SK-N-MC (cell line): ENCODE measurements at places on chromosomes 6 and 20.
A peak's percentile ranks its signal among the peaks of the same experiment; 100 is the strongest.

- DNase-seq: no peak
Observed at GRCh38 chr20:32999603-33000250, 4.5 kb downstream of the SUN5 start.

GRCh38 chr6:45535933-45536332 is 158.2 kb upstream of the SUPT3H start:
- DNase-seq: no peak

DNA sequence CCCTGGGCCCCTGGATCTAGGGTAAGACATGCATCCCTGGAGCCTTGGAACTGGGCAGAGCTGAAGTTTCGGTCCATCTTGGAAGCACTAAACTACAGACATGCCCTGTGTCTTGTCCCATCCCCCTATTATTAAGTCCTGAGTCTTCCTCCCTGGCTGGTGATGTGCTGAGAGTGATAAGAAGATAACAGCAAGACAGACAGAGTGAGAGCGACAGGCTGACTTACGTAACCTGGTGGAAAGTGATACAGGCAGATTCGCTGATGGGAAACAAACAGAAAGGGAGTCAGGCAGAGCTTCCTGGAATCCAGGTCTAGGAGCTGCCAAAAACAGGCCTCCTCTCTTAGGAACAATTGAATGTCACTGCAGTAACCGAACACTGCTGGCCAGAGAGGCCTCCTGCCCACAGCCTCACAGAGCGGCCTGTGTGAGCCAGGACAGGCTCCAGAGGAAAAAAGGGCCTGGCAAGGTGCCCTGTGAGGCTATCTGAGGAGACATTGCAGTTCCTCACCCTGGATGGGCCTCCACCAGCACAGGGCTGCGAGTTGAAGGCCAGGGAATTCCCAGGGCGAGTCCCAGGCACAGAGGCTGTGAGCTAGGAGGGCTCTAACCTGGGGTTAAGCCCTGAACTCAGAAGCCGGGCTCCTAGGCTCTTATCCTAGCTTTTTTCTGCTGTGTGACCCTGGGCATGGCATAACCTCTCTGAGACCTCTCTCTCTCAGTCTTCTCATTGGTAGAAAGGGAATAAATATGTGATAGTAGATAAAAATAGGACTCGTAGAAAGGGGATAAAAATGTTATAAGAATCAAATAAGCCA is 34.2 kb upstream of the B4GALT5 start:
- no peak for DNase-seq

DNA sequence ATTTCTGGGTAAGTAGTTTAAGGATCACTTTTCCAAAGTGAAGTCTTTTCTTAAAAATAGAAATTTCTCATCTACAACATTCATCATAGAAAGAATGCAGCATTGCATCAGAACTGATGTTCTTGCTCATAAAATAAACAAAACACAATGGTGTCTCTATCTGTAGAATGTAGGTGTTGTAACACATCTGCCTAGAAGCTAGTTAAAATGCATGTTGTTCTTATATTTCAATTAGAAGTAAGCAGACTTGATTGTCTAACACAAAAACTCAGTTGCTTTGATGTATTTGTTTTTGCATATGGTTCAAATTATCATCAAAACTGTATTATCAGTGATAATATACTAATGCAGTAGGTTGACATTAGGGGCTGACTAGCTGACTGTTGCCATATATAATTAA is 654.7 kb upstream of the FLRT3 start:
- DNase-seq: no peak

- no peak for DNase-seq
Observed at GRCh38 chr6:133889557-133890403, 867 bp downstream of the TCF21 start.

- no peak for DNase-seq
Observed at GRCh38 chr20:44070139-44070900, 116.7 kb downstream of the JPH2 start.

- DNase-seq: no peak
Observed at GRCh38 chr6:74899416-74899815, 306.4 kb downstream of the COL12A1 start.

GRCh38 chr20:53550280-53551187 is 43.1 kb downstream of the ZNF217 start:
- no peak for DNase-seq

DNA sequence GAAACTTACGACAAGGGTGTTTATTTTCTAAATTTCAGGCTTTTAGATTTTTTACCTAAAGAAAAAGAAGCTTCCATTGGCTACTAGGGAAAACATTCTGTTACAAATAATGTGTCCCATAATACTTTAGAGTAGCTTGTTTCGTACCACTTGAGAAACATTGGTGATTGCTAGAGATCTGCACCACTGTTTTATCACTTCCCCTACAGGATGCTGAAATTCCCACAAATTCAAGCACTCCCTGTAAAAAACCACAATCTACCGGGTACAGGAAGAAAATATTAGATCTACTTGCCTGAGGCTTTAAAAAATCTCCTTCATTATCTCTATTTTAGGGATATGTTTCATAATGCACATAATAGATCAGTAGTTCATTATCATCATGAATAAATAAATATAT is 29.9 kb downstream of the SEL1L2 start:
- peak; percentile 79 for DNase-seq

GRCh38 chr6:146133866-146134265 is 105.0 kb downstream of the GRM1 start:
- no peak for DNase-seq

DNA sequence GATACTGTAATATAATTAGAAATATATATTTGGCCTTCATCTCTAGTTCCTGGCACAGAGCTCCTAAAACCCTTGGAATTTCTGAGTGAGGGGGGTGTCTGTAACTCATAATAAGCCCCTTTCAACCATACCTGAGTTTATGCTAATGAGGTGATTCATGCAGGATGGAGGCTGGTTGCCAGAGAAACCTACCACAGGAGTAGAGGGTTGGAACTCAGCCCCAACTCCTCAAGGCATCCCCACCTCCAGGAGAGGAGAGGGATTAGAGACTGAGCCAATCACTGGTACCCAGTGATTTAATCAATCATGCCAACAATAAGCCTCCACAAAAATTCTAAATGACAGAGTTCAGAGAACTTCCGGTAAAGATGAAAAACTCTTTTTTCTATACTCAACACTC is 17.5 kb downstream of the UQCC1 start:
- DNase-seq: no peak

DNA sequence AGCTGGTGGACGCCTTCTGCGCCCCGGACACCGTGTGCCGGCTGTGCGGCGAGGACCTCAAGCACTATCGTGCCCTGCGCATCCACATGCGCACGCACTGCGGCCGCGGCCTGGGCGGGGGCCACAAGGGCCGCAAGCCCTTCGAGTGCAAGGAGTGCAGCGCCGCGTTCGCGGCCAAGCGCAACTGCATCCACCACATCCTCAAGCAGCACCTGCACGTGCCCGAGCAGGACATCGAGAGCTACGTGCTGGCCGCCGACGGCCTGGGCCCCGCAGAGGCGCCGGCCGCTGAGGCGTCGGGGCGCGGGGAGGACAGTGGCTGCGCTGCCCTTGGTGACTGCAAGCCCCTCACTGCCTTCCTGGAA is 82.7 kb downstream of the SSR1 start:
- no peak for DNase-seq

DNA sequence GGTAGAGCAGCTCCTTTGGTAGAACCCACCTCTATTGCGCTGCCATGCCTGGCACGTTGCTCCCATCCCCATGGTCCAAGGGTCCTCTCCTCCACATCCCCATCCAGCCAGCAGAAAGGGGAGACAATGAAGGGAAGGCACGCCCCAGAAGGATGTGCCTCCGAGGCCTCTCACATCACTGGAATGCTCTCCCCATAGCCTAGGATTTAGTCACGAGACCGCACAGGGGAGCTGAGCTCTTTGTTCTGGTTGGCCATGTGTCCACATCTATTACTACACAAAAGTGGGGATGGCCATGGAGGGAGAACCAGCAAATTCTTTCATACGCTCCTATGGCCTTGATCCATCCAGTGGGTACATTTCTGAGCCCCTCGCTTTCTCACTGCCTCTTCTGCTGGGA is 60.5 kb upstream of the SALL4 start:
- DNase-seq: no peak

DNA sequence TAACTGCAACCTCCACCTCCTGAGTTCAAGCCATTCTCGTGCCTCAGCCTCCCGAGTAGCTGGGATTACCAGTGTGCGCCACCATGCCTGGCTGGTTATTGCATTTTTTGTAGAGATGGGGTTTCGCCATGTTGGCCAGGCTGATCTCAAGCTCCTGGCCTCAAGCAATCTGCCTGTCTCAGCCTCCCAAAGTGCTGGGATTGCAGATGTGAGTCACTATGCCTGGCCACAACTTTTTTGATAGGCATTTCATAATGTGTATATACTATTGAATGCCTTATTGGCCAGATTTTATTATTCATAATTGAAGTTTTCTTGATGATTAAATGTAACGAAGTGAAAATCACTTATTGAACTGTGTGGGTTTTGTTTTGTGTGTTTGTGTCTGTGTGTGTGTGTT is 27.9 kb downstream of the FIG4 start:
- DNase-seq: no peak

DNA sequence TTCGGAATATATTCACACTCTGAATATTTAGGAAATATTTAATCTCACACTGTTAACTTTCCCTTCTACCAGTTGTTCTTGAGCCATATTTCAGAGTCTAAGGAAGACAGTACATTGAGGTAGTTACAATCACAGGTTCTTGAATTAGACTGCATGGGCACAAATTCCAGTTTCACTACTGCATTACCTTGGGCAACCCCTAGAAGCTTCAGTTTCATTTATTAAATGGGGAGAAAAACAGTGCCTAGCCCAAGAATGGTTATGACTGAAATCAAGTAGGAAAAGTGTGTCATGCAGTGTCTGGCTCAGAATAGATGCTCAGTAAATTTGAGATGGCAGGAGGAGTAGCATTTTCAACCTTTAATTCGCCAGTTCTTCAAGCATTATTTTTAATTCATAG is 124.5 kb upstream of the SAMD5 start:
- DNase-seq: no peak

DNA sequence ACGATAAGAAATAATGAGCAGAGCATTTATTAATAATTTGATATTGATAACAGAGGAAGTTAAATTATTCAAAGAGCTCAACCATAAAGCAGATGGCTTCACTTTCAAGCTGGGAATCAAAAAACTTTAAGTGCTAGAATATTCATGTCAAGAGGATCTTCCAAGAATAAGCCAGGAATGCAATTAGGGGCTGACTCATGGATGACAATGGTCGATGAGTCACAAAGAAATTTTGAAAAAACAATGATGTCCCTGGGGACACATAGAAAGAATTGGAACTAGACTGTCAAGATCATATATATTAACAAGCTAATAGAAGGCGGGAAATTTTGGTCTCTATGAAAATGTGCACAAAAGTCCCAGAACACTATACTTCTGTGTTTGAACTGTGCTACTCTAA is 304.1 kb downstream of the LAMA2 start:
- no peak for DNase-seq

DNA sequence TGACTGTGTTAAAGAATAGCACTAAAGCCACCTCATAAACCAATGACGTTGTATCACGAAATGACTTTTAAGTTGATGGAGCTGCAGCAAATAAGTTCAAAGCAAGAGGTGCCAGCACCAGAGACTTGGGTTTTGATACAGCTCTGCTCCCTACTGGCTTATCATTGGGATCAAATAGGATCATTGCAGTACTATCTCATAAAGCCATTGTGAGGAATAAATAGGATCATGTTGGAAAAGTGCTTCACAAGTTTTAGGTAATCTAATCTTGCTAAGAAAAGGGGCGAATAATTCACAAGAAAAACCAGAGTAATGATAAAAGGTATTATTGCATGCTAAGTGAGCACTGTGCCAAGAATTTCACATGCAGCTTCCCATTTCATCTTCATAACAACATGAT is 10.4 kb upstream of the CEP85L start:
- DNase-seq: no peak

DNA sequence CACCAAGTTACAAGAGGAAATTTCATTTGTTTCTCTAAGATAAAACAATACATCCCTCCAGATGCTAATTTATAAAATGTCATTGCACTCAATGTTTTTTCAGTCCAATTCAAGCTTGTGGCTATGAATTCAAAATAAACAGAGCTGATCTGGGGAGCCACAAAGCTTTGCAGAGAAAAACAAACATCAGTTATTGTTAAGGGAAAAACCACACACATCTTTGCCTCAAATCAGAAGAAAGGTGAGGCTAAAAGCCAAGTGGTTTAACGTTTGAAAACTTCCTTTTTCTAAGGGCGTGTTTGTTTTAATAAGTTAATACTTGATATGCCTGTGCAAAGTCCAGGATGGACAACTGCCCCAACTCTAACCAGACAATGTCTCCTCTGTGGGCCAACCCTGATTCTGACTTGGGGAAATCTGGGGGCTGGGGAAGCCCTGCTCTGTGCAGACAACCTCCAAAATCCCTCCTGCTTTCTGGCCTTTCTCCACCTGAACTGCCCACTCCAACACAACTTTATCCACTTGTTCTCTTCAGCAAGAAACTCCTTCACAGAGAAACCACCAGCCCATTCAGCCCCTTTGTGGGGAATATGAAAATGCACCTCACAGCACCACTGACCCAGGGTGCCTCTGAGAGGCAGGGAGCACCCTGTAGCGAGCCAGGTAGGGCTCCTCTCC is 44.6 kb upstream of the NT5E start:
- no peak for DNase-seq

DNA sequence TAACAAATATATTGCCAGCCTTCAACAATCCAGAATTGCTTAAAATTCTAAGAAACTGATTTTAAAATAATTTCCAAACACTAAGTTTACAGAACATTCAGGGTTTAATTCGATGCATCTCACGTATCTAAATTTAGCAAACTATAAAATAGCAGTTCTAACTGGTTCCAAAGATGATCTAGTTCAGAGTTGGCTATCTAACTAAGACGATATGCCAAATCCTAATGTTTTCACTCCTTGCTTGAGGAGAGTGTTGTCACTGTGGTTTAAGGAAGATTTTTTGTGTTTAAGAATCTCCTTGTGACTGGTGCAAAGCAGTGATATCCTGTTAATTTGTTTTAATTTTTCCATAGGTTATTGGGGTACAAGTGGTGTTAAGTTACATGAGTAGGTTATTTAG is 311.5 kb upstream of the ID4 start:
- no peak for DNase-seq

DNA sequence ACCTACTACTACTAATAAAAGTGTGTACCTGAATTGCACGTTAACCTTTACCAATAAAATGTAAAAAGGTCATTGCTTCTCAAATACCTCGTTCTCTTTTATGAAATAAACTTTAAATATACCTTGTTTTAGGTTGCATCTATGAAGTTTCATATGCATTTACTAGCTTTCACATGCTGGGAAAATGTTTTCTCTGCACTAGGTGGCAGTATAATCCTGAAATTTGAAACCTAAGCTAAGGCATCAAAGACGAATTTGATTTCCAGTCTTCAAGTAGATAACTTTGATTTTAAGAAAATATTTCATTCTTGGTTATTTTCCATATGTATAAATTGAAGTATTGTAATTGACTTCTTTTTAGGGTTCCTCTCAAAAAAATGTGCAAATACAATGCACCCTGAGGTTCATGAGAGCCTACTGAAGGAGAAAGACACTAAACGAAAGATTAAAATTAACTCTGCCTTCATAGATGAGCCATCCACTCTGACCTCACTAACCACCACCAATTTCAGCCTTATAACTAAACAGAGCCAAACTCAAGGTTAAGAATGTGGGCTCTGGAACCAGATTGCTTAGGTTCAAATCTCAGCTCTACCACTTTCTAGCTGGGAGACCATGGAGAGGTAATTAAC is 7.3 kb upstream of the COL9A1 start:
- peak; percentile 55 for DNase-seq
